ENCODE measurements at places on chromosomes 6 and 20.

- DNase-seq: no peak
Observed at GRCh38 chr20:19363476-19363875, 151.0 kb downstream of the SLC24A3 start.

DNA sequence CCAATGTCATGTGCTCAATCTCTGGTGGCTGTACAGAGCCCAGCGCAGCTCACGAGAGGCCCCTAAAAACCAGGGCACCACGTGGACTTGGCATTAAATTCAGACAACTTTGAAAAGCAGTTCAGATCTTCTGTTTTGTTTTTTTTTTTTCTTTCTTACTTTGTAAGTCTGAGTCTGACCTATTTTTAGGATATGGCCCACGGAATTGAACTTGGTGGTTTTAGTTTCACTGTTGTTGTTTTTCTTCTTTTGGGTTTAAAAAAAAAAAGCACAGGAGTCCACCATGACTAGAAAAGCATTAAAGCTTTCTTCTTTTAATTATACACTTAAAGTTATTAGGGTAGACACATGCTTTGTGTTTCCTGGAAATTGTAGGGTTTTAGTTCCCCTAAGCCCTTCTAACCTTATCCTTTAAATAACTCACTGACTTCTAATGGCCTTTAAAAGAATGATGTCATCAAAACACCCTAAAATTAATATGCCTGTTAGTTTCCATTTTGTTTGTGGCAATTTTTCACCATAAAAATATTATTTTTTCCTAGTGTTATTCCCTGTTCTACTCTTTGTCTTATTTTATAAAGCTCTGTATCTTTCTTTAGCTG, 48.5 kb upstream of the CCN2 start:
- DNase-seq: no peak

DNA sequence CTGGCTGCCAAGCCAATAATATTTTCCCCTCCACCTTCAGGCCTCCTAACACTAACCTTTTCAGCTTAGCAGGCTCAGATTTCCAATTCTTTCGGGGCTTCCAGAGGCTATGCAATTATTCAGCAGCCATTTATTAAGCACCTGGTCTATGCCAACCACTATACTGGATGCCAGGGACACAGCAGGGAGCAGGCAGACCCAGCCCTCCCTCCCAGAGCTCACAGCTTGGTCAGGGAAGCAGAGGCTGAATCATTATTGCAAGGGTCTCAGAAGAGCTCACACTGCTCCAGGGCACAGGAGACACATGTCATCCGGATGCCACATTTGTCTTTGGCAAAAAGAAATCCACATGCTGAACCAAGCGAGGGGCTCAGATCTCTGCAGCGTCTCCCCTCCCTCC, 1.3 kb downstream of the BPIFB1 start:
- no peak for DNase-seq

- no peak for DNase-seq
Observed at GRCh38 chr6:156279261-156279969, 497.8 kb upstream of the ARID1B start.

DNA sequence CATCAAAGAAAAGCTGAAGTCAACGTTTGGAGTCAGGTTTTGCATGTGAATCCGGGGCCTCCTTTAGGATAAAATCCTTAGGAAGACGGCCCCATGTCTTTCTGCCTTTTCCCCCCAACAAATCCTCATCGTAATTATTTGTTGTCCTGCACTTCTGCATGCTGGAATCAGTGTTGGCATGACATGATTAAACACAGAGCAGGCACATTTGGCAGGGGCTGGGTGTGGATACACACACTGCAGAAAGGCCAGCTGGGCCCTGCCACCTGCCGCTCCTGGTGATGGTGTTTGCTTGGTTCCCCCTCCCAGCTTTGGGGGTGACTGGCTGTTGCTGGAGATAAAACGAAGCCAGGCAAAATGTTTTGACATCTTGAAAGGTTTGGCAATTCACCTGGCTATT, 46.3 kb upstream of the FOXA2 start:
- no peak for DNase-seq

- peak; percentile 70 for DNase-seq
Observed at GRCh38 chr20:62914970-62915457, 11.3 kb downstream of the DIDO1 start.

GRCh38 chr6:157263146-157263545, 60.2 kb downstream of the TMEM242 start:
- DNase-seq: no peak

GRCh38 chr20:50041246-50041873, 58.6 kb downstream of the SNAI1 start:
- no peak for DNase-seq

GRCh38 chr6:147311218-147311617, 107.0 kb downstream of the STXBP5 start:
- DNase-seq: peak; percentile 34

GRCh38 chr20:24764794-24765202, 184.3 kb upstream of the CST7 start:
- no peak for DNase-seq

DNA sequence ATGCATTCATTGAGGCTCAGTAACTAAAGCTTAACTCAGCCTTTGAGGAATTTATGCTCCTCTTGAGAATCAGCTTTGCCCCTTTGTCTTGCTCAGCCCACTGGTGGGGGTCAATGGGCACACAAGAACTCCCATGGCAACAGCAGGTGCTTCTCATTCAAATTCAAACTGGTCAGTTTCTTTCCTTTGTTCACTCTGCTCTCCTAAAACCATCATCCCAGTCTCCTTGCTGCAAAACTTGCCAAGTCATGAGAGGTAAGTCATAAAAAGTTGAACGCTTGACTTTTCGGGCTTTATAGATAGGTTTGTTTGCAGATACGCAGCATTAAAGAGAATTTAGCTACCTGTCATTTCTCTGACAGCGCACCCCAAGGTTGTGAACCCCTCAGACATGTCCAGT, 146.8 kb downstream of the TFAP2A start:
- no peak for DNase-seq

- no peak for DNase-seq
Observed at GRCh38 chr6:21386744-21387143, 206.8 kb upstream of the SOX4 start.

- peak; percentile 59 for DNase-seq
Observed at GRCh38 chr6:160534050-160534696, 129.9 kb downstream of the LPA start.

- DNase-seq: no peak
Observed at GRCh38 chr6:43934803-43935602, 165.0 kb downstream of the VEGFA start.

GRCh38 chr6:14174996-14175395, 57.4 kb downstream of the CD83 start:
- DNase-seq: no peak

GRCh38 chr6:142902636-142903053, 42.3 kb downstream of the HIVEP2 start:
- peak; percentile 98 for DNase-seq

GRCh38 chr20:49812507-49813304, at the start of gene SLC9A8:
SLC9A8 (plus strand) TSS chr20:49812828; CDS start chr20:49812923, 95 bp downstream.
- DNase-seq: peak; percentile 93

GRCh38 chr6:25042036-25042521, 106.3 kb upstream of the RIPOR2 start:
- no peak for DNase-seq

All from cardiac fibroblast (primary cell).